Naive thymus-derived CD4-positive, alpha-beta T cell (primary cell): ENCODE measurements at places on chromosomes 2 and 18. TPM values are rescaled to one million over a fixed set of nuclear protein-coding genes. Genes with fewer than 3 reads are reported as not detected.

Gene RGPD3
- polyA plus RNA-seq = 0.17 TPM

Gene OBSL1
- not detected for polyA plus RNA-seq

Gene XDH
- not detected for polyA plus RNA-seq

Gene ME2
- 43.7 TPM for polyA plus RNA-seq

Gene COMMD1
- polyA plus RNA-seq = 56.0 TPM

Gene MROH2A
- polyA plus RNA-seq = not detected

Gene NTSR2
- not detected for polyA plus RNA-seq

Gene LAMA1
- polyA plus RNA-seq = not detected

Gene IL37
- polyA plus RNA-seq = not detected

Gene HOXD13
- not detected for polyA plus RNA-seq

Gene SCN7A
- polyA plus RNA-seq = not detected

Gene LYPD1
- polyA plus RNA-seq = not detected

Gene PLCD4
- polyA plus RNA-seq = 0.30 TPM

Gene PLGLB1
- 0.85 TPM for polyA plus RNA-seq

Gene SKA1
- not detected for polyA plus RNA-seq

Gene CDH19
- polyA plus RNA-seq = not detected
